Stimulated activated CD4-positive, alpha-beta T cell treated with anti-CD3 and anti-CD28 coated beads, TNF-alpha, amount 100 ng/mL, for 1 hour (primary cell): ENCODE measurements at places on chromosomes 5 and 9.

- DNase-seq = no peak
Observed at GRCh38 chr5:155508673-155509072, 495.1 kb downstream of the KIF4B start.

- DNase-seq = no peak
Observed at GRCh38 chr9:132046456-132046855, 33.2 kb downstream of the MED27 start.

GRCh38 chr9:101032426-101032825 lies 3.9 kb downstream of the PLPPR1 start:
- DNase-seq = no peak

GRCh38 chr5:98402130-98402529 lies 371.3 kb upstream of the RGMB start:
- no peak for DNase-seq

- no peak for DNase-seq
Observed at GRCh38 chr5:127298656-127299055, 8.1 kb downstream of the MEGF10 start.

GRCh38 chr9:86589273-86589672 lies 235.1 kb upstream of the TUT7 start:
- no peak for DNase-seq

DNA sequence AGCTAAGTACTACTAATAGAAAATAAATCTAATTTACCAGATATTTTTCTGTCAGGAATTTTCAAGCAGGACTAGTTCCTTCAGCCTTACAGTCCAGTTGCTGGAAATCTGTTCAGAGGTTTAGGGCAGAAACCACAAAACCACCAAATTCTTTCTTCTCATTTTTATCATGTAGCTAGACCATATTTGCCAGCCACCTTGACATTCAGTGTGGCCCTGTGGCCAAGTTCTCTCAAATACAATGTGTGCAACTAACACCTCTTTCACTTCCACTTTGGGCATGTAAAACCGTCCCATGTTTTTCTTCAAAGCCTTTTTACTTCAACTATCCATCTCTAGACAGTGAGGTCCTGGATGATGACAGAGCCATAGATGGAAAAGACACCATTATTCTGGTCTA lies 1133.2 kb upstream of the CDH18 start:
- no peak for DNase-seq

DNA sequence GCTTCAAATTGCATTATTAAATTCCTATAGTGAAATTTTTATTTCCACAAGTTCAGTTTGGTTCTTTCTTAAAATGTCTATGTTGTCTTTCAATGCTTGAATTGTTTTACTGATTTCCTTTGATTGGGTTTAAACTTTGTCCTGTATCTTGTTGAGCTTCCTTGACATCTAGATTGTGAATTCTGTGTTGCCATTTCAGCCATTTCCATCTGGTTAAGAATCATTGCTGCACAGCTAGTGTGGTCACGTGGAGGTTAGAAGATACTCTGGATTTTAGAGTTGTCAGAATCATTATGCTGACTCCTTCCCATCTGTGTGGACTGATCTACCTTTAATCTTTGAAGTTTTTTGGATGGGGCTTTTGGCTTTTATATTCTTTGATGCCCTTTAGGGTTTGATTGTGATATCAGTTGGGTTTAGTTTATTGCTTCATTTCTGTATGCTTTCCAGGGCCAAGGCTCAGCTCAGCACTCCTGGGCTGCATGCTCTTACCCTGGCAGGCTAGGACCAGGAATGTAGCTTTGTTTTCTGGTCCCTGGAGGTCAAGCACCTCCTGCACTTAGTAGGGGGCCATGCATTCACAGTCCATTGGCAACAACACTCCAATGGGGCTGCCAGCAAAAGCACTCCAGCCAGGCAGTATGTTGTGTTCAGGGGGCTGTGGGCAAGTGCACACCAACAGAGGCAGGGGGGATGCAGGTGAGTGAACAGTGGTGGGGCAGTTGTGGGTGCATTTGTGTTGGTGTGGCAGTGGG lies 141.4 kb downstream of the PRR16 start:
- no peak for DNase-seq

- DNase-seq = no peak
Observed at GRCh38 chr5:132787076-132787475, 10.0 kb upstream of the SEPTIN8 start.

DNA sequence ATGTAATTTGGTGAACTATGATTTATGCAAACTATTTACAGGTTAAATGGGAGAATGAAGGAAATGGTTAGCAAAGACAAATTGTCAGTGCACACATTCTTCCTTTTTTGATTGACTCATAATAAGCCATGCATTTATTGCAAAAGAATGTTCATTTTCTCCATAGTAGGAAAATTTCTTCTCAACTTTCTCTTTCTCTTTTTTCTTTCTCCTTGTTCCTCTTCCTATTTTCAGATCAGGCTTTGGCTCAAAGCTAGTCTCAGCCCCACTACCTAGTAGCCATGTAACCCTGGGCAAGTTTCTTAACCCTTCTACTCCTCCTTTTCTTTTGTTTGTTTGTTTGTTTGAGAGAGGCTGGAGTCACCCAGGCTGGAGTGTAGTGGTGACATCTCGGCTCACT lies 156.6 kb downstream of the PIK3R1 start:
- no peak for DNase-seq

DNA sequence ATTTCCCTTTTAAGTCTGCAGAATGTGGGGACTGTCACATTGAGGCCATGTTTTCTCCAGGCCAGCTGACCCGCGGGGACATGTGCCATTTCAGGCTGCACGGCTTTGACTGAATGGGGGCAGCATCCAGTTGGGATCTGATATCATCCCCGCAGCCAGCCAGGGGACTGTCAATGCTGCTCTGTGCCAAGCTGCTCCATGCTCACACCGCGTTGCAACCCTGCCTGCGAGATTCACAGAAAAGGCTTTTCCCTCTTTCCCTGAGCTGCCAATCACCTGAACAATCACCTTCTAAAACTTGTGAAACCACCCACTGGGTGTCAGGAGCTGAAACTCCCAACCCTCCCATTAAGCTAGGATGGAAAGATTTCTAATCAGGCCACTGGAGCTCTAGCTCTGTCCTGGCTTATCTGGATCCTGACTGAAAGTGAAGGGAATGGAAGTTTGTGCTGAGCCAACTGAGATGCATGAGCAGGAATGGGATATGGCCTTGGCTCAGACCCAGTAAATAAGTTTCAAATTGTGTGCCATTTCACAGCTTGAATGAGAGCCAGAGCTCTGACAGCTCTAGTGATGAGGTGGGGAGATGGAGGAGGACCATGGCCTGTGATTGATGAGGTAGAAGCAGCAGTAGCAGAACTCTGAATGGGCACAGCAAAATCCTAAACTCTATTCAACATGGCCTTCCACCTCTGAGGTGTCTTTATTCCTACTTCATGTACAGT lies 34.5 kb upstream of the ZNF366 start:
- DNase-seq = no peak

DNA sequence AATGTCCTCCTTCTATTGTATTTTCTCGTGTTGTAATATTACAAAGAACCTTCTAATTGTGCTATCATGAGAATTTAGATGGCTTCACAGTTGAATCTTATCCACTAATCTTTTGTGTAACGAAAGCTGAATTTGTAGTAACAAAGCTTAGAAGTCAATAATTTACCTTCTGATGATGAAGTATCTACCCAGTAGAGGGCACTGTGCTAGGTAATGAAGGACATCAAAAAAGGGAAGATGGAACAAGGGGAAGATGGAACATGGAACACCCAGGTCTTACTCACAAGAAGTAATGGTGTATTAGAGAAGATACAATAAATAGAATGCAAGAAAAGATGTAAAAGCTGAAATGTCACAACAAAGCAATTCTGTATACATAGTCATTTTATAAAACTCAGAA lies 131.0 kb upstream of the CCNG1 start:
- DNase-seq = no peak

GRCh38 chr5:56115589-56115988 lies 117.5 kb downstream of the ANKRD55 start:
- no peak for DNase-seq

- DNase-seq = no peak
Observed at GRCh38 chr5:36200513-36200912, 41.2 kb downstream of the NADK2 start.

DNA sequence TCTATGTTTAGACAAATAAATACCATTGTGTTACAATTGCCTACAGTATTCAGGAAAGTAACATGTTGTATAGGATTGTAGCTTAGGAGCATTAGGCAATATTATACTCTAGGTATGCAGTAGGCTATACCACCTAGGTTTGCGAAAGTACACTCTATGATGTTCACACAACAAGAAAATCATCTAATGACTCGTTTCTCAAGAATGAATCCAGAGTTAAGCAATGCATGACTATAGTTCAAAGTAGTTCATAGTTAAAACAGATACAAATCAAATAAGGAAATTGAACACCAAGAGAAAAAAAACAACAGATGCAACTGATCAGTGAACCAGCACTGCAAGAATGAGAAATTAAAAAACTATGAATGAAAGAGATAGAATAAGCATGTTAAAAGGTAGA lies 27.6 kb upstream of the ABLIM3 start:
- DNase-seq = no peak

- DNase-seq = no peak
Observed at GRCh38 chr9:93365427-93366118, 85.9 kb upstream of the FAM120A start.

DNA sequence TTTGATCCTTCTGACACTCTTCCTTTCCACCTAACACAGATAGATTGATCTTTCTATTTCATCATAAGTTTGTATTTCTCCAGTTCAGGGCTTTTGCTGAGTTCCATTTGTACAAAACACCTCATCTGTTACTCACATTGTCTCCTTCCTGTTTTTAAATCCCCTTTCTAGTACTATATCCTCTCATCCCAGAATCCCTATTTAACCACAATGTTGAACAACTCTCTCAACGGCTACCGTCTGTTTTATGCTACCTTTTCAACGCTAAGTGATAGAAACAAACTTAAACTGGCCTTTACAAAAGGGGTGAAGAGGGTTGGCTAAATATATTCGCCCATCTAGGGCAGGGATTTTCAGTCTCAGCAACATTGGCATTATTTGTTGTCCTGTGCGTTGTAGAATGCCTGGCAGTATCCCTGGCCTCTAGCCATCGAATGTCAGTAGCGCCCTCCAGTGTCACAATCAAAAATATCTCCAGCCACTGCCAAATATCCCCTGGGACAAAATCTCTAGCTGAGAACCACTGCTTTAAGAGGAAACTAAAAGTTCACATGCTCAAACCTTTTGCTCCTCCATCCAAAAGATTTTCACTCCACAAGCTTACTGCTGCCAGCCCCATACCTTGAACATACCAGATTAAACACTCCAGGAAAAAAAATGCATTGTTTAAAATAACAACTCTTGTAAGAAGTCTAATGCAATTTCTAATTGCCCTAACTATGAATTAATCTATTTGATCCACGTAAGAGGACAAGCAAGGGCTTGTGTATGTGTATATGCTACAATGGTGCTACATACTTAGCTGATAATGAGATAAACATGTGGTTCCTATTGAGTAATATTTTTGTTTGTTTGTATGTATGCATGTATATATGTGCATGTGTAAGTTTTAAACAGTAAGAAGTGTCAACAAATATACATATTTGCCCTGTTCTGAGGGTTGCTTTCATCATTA lies 344.0 kb downstream of the PTPRD start:
- DNase-seq = no peak

DNA sequence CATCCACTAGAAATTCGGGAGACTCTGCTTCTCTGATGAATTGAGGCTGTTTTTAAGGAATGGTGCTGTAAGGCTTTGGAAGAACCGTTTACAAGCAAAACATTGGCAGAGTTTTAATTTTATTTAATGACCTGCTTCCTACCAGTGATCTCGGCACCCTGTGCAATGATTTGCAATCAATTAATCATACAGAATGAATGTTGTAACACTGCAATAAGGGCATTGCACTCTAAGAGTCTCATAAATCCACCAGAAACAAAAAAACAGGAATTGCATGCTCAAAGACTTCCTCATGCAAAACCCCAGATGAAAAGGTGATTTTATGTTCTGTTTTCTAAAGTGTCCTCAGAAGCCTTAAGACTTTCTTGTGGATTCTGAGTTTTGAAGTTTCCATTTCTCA lies 295.7 kb downstream of the ARHGEF28 start:
- no peak for DNase-seq

DNA sequence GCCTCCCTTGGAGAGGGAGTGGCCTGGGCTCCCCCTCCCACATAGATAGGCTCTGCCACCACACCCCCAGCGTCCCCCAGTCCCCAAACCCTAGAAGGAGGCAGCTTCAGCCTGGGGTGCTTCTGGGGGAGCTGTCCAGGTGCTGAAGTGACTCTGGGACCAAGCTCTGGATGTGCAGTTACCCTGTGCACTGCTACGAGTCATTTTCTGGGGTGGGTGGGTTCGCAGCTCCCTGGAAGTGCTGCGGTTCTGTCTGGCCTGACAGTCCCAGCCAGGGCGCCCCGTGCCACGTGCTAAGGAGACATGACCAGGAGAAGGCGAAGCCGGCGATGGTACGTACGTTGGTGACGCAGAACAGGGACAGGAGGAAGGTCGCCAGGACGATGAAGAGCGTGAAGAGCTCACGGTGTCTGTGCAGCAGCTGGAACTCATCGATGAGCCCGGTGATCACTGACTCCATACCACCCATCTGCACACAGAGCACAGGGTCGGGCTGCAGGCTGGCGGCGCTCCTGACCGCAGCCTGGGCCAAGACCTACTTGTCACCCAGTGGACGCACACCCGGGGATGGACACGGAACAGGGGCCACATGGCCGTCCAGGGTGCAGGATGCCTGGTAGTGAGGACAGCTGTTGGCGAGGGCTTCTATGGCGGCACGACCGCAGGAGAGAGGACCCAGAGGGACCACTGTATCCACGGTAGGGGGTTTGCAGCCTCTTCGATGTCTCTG lies 35.7 kb downstream of the SLC6A3 start:
- DNase-seq = no peak

GRCh38 chr5:74196233-74196632 lies 444.3 kb downstream of the ENC1 start:
- DNase-seq = no peak

DNA sequence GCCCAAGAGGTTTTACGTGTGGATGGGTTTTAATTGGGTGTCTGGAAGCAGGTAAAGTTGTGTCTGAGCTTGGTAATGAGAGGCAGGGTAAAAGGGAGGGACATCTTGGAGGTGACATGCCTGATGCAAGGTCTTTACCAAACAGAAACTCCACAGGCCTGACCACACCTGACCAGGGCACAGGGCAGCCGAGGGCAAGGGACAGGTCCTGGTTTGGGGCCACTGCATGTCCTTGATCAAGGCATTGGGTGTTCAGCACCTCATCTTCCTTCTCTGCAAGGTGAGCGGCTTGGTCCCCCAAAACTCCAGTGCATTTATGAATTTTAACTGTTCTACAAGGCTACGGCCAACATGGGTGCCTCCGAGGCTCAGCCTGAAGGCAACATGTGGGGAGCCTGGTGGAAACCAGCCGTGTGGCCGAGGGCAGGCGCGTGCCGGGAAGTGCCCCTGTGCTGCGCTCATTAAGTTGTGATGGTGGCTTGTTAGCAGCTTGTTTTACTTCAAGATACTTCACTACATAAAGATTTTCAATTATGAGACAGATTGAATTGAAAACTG lies 30.7 kb upstream of the LPCAT1 start:
- DNase-seq = no peak
